ENCODE measurements at places on chromosomes 5 and 9.

DNA sequence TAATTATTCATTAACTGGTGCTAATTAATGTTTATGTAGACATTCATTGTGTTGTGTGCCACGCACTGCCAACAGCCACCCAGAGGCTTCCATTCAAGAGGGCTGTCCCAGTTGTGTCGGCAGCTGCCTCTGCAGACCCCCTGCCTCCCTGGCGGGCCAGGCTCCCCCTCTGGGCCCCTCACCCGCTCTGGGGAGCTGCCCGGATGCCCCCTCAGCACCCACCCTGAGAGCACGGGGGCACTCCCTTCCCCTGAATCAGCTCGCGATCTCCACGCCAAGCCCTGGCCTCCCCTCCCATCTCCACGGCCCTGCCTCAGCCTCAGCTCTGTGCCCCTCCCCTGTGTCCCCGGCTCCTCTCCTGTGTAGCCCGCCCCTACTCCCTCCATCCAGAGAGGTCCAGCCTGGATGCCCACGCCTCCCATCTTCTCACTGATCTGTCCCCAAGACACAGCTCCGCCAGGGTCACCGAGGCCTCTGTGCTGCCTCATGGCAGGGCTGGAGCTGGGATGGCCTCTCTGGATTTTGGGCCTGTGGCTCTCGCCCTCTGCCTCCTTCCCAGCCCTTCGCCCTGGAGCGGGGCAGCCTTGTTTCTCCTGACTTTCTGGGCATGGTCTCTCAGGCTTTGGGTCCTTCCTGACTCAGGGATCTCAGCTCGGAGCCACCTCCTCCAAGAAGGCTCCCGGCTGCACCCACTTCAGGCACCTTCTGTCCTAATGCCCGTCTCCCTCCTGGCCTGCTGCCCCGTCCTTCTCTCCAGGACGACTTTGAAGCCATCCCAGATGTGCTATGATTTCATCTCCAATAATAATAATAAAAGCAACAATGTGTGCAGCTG, 16.0 kb upstream of the SLC9A3 start:
- peak; percentile 50 for DNase-seq

GRCh38 chr5:8381972-8382371, 513.0 kb downstream of the MTRR start:
- DNase-seq = no peak

DNA sequence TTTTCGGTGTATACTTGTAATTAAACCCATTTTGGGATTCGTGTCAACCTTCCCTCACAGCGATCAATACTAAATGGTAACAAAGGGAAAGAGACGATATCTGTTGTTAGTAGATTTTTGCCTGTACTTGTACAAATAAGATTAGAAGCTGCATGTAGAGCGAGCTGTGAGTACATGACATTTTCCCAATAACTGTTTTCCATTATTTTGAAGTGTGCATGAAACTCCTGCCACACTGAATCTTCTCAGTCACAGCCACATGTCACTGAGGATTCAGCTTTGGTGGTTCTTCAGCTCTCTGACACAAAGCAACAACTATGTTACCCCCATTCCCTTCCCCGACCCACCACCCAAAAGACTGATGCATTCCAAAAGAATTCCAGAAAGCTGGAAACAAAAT, 685.6 kb downstream of the EFNA5 start:
- DNase-seq = no peak

DNA sequence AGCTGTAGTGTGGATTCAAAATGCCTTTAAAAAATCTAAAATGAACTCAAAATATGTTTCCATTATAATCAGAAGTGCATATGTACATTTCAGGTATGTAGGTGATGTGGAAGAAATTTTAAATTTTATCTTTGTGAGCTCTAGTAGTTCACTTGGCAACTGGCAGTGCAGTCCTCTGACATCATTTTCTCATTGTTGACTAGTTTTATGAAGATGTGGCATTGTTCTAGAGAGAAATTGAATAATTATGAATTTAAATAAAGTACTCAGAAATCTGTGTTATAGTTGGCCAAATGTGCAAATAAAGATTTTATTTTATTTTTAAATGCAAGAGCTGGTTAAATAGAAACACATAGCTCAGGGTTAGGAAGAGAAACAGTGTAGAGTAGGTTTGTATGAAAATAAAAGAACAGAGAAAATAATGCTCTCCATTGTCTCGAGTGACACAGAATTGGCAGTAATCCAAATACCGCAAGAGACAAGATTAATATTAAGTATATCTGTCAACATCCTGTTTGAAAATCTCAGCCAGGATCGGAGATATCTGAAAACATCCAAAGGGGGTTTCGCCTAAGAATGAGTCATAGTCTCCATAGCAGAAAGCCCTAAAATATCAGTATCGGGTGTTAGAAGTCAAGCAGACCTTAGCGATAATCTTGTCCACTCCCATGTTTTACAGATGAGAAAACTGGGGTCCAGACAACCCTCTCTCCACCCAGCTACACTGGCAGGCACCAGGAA, 189.4 kb downstream of the CCDC192 start:
- no peak for DNase-seq

GRCh38 chr9:125494653-125494915, 212.4 kb downstream of the MAPKAP1 start:
- DNase-seq = no peak

All from RWPE2 (cell line).